ENCODE measurements at places on chromosomes 11 and 22. TPM values are rescaled to one million over a fixed set of nuclear protein-coding genes. Genes with fewer than 3 reads are reported as not detected.

XRRA1 gene
- total RNA-seq, result 2.2 TPM

TRIM21 gene
- 22.5 TPM for total RNA-seq

GAB4 gene
- not detected for total RNA-seq

FJX1 gene
- total RNA-seq, result 31.7 TPM

IGLL1 gene
- not detected for total RNA-seq

CAPN5 gene
- total RNA-seq, result 8.7 TPM

OR4P4 gene
- total RNA-seq, result not detected

DENND6B gene
- total RNA-seq, result 0.47 TPM

EMID1 gene
- total RNA-seq, result 45.6 TPM

CARNS1 gene
- not detected for total RNA-seq

DNA sequence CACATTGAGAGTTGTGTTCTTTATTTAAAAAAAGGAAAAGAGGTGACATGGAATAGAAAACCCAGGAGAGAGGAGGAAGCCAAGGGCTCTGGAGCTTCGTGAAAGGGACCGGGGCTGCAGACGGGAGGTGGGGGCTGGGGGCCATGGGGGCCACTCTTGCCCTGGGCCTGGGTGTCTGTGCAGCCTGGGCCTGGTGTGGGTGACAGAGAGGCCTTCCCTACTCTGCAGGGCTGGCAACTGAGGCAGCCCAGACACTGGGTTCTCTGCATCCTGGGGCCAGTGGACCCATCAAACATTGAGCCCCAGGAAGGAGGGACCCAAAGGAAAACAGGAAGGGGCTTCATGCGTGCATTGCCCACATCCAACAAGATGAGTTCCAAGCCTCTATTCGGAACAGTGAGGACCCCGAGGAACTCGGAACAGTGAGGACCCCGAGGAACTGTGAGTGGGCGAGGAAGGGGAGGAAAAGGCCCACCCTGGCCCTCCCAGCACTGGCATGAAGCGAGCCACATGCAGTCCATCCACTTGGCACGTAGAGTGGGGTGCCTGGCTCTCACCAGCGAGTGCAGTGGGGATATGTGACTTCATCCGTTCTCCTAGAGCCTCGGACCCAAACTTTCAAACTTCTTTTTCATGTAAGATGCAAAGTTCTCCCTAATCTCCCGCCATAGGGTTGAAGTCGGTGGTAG is 1121.6 kb downstream of the BRD1 start:
- no peaks in the 10 kb centered on the region for H3K36me3 ChIP-seq
- no peak overlapping the region for H3K4me3 ChIP-seq
- H3K27me3 ChIP-seq, result no peaks in the 10 kb centered on the region
- H3K27ac ChIP-seq, result no peak overlapping the region
- DNase-seq, result no peak

GRCh38 chr11:122741613-122742300 is 86.2 kb downstream of the UBASH3B start:
- DNase-seq, result no peak
- H3K27me3 ChIP-seq, result no peaks in the 10 kb centered on the region
- no peak overlapping the region for H3K4me3 ChIP-seq
- peaks cover 10% of the 10 kb centered on the region for H3K4me1 ChIP-seq

DNA sequence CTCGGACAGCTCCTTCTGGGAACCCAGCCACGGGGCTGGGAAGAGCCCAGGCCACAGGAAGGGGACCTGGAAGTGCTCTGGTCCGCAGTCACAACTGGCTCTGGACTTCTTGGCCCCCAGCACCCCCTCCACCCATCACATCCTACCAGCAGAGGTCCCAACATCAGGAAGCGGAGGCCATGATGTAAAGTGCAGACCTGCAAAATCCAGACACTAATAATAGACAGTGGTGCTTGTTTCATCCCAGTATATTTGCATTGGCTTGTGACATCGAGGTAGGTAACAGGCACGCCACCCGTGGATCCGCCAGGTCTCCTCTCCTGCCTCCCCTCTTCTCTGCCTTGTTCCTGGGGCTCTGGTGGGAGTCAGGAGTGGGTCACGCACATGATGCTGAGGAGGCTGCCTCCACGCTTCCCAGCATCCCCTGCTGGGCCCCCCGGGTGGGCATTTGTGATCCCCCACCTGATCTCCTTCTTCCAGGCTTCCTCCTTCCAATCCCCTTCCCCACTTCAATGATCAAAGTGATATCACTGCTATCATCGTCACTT is 1454.0 kb downstream of the BRD1 start:
- no peaks in the 10 kb centered on the region for H3K27me3 ChIP-seq
- H3K27ac ChIP-seq, result no peak overlapping the region
- H3K4me1 ChIP-seq, result peaks cover 18% of the 10 kb centered on the region
- peak; percentile 24 for DNase-seq
- H3K36me3 ChIP-seq, result no peaks in the 10 kb centered on the region

DNA sequence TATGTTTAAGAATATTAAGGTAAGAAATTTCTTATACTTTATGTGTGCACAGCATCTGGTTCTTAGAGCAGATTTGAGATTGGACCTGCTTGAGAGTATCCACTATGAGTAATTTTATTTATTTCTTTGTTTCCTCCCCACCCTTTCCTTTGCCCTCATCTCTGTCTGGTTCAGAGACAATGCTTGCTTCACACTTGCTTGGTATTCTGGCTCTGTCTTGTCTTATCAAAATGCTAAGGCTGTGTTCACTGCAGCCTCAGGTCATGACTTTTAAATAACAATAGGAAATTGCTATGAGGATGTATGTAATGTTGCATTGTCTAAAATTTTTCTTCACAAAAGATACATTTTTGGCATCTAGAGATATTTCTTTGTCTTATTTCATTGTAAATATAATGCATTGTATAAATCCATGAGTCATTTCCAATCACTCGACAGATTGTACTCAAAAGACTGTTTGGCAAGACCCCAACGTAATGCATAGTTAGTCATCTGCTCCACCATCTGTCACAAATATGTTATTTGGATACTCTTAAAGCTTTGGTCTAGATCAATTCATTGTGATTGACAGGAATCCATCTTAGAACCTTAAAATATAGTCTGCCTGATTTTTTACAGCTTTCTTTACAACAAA is 395.7 kb downstream of the AASDHPPT start:
- no peak overlapping the region for H3K4me3 ChIP-seq
- H3K36me3 ChIP-seq, result no peaks in the 10 kb centered on the region
- H3K27me3 ChIP-seq, result no peaks in the 10 kb centered on the region
- peaks cover 7% of the 10 kb centered on the region for H3K4me1 ChIP-seq
- no peak overlapping the region for H3K27ac ChIP-seq

DNA sequence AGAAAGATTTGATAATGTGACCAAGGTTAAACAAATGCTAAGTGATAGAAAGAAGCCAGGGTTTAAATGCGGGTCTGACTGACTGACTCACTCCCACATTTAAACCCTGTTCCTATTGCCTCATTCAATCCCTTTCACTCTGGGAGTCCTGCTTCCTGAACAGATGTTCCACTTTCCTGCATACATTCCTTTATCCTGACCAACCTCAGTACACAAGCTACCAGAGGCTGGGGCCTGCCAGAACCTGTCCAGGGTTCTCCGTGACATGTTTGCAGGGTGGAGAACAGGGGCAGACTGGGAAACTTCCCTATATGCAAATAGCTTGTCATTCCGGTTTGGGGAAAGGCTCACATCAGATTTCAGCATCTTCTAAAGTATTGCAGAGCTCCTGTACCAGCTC is 3.0 kb upstream of the ANKK1 start:
- no peaks in the 10 kb centered on the region for H3K36me3 ChIP-seq
- peak; percentile 34 for DNase-seq
- H3K27me3 ChIP-seq, result no peaks in the 10 kb centered on the region
- no peak overlapping the region for H3K27ac ChIP-seq

GRCh38 chr11:60367009-60367408 is 11.3 kb upstream of the MS4A7 start:
- H3K4me1 ChIP-seq, result peaks cover 14% of the 10 kb centered on the region
- H3K27ac ChIP-seq, result no peak overlapping the region
- DNase-seq, result no peak
- H3K27me3 ChIP-seq, result peaks cover 15% of the 10 kb centered on the region
- H3K36me3 ChIP-seq, result no peaks in the 10 kb centered on the region

- H3K4me3 ChIP-seq, result no peak overlapping the region
- H3K36me3 ChIP-seq, result no peaks in the 10 kb centered on the region
- DNase-seq, result no peak
- H3K27ac ChIP-seq, result no peak overlapping the region
- H3K27me3 ChIP-seq, result no peaks in the 10 kb centered on the region
Measured at GRCh38 chr11:92406472-92406871, 181.9 kb downstream of the FAT3 start.

DNA sequence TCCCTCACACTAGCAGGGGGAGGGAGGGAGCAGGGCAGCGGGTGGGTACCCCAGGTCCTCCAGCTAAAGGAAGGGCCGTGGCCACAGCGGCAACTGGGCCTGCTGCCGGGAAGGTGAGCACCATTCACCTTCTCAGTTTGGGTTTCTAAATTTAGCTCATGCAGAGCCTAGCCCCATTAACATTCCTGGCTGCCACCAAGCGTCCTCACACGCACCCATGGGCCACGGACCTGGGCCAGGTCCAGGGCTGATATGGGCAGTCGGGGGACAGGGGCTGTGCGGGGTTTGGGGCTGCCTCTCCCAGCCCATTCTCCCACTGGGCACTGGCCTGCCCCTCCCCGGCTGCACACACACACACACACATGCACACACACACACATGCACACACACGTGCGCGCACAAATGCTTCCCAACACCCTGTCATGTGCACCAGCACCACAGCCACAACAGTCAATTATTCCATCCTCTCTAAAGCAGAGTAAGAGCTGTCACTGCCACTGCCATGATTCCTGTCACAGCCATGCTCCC is 28.7 kb downstream of the SYT7 start:
- peaks cover 8% of the 10 kb centered on the region for H3K4me1 ChIP-seq
- H3K36me3 ChIP-seq, result no peaks in the 10 kb centered on the region
- no peak overlapping the region for H3K4me3 ChIP-seq

DNA sequence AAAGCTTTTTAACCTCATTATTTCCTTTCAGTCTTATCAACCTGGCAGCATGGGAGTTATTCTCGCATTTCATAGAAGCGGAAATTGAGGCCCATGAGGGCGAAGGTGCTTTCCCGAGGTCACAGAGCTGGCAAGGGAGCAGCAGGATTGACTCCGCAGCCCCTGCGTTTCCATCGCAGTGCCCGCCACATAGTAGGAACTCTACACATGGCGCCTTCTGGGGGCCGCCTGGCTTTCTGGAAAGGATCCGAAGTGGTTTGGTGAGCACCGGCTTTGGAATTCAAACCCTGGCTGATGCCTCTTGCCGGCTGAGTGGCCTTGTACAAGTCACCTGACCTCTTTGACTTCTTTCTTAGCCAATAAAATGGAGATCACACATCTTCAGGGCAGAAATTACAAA is 93.4 kb downstream of the CEP164 start:
- DNase-seq, result no peak
- no peak overlapping the region for H3K27ac ChIP-seq
- no peaks in the 10 kb centered on the region for H3K27me3 ChIP-seq
- H3K36me3 ChIP-seq, result no peaks in the 10 kb centered on the region
- no peak overlapping the region for H3K4me3 ChIP-seq
- H3K4me1 ChIP-seq, result no peaks in the 10 kb centered on the region

GRCh38 chr11:69339041-69339733 is 45.2 kb downstream of the MYEOV start:
- DNase-seq, result no peak
- no peak overlapping the region for H3K4me3 ChIP-seq
- no peaks in the 10 kb centered on the region for H3K27me3 ChIP-seq
- no peaks in the 10 kb centered on the region for H3K36me3 ChIP-seq
- H3K4me1 ChIP-seq, result peaks cover 29% of the 10 kb centered on the region

DNA sequence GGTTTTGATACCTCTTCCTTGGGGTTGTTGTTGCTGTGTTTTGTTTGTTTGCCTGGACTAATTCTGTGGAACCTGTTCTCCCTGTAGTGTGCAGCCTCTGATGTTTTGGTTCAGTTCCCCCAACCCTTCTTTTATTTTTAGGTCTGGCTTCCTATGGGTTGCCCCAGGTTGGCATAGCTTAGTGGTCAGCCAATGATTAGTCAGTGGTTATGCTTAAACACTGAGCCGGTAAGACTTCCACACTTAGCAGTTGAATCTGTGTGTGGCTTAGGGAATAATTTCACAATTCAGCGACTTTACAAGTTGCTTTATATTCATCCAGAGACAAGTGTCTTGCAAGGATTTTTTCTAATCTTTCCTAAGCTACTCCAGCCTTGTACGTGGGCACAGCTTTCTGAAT is 78.6 kb upstream of the CLPB start:
- H3K4me3 ChIP-seq, result no peak overlapping the region
- no peaks in the 10 kb centered on the region for H3K4me1 ChIP-seq
- H3K36me3 ChIP-seq, result no peaks in the 10 kb centered on the region
- H3K27me3 ChIP-seq, result no peaks in the 10 kb centered on the region
- no peak overlapping the region for H3K27ac ChIP-seq
- DNase-seq, result no peak

DNA sequence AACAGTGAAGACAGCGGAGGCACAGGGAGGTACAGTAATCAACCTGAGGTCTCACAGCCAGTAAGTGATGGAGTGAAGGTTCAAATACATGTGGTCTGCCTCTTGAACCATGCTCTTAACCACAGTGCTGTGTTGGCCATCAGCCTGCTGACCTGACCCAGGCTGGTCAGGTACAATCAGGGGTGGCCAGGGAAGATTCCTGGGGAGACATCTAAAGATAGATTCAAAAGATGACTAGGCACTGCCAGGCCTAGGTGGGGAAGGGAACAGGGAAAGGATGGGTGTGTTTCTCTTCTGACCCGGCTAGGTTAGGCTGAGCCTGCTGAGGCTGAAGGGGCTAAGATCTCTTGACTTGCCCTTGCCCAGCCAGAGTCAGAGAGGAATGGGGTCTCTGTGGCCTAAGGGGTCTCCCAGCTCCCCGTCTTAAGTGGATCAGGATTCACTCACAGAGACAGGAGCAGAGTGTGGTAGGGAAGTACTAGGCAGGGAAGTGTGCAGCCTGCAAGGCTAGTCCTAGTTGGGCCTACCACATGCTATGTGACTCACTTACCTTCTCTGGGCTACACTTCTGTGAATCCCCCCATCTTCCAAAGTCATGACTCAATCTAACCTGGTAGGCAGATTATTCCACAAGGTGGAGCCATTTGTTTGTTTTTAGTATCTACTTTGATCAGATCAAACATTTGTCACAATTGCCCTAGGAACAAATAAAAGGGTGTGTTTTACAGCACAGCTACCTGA is 10.4 kb upstream of the SREBF2 start:
- H3K27me3 ChIP-seq, result no peaks in the 10 kb centered on the region
- H3K27ac ChIP-seq, result no peak overlapping the region
- H3K4me3 ChIP-seq, result no peak overlapping the region
- H3K4me1 ChIP-seq, result no peaks in the 10 kb centered on the region
- peaks cover 5% of the 10 kb centered on the region for H3K36me3 ChIP-seq

DNA sequence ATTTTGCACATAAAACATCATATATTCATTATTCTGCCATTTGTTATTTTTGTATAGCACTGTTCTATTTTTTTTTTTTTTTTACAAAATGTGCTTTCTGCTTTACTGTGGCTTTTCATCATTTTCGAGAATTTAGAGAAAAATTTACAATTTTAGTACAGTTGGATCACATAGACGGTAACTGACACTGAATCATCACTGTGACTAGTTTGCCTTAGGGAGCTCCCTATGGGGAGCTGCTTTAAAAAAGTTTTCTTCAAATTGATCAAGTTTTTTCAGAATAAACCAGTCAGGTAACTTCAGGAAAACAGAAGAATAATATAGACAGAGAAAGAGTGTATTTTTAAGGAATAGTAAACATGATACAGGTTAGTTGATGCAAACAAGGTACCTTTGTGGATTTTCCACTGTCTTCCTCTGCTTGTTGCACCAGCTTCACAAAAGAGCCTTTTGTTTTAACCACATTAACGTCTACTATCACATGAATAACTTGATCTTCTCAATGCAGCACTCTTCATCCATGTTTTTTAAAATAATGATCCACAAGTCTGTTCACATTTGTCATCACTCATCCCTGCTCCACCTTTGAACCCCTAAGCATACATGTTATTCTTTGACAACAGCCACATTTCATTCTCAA is 327.0 kb downstream of the DYNC2H1 start:
- no peak overlapping the region for H3K4me3 ChIP-seq
- H3K27me3 ChIP-seq, result no peaks in the 10 kb centered on the region
- H3K27ac ChIP-seq, result no peak overlapping the region
- H3K36me3 ChIP-seq, result no peaks in the 10 kb centered on the region
- DNase-seq, result no peak
